ENCODE measurements at places on chromosomes 3 and 15.

- DNase-seq = no peak
These were observed 7.6 kb downstream of the FRMD4B start for GRCh38 chr3:69378112-69378802.

GRCh38 chr3:187987924-187988323 is 166.0 kb upstream of the LPP start:
- DNase-seq = no peak

DNA sequence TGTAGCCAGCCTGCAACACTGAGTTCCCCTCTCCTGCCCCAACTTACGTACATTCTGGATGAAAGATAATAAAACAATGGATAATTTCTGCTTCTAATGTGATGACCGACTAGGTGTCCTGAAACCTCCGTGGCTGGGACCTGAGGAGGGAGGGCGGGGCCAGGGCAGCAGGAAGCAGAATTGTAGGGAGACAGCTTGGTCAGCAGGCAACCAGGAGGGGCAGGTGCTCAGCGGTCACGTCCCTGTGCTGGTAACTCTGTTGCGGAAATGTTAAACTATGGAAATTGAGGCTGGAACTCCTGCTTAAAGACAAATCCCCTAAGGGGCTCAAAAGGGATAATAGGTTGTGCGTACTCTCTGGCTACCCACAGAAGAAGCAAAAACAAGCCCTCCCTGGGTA is 30.4 kb downstream of the SLC6A20 start:
- no peak for DNase-seq

- no peak for DNase-seq
These were observed 11.0 kb downstream of the FYCO1 start for GRCh38 chr3:45984331-45985312.

DNA sequence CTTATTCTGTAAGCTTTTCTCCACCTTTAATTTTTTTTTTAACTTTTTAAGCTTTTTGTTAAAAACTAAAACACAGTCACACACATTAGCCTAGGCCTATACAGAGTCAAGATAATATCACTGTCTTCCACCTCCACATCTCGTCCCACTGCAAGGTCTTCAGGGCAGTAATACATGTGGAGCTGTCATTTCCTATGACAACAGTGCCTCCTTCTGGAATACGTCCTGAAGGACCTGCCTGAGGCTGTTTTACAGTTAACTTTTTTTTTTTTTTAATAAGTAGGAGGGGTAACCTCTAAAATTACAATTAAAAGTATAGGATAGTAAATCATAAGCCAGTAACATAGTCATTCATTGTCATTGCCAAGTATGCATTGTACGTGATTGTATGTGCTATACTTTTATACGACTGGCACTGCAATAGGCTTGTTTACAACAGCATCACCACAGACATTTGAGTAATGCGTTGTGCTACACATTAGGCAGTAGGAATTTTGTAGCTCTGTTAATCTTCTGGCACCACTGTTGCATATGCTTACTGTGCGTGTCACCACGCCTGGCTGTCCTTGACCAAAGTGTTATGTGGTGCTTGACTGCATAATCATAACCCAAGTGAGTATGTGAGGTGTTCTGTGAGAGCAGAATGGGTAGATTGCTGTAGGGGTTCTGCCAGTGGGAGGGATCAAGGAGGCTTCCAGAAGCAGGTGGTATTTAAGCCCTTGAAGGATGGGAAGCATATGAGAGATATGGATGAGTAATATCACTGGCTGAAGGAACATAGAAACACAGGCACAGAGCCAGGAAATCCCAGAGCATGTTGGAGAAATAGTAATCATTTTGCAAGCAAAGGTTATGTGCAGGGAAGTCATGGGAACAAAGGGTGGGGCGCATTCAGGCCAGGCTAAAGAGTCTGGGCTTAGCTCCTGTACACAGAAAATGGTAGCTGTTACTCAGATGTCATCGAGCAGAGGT is 18.3 kb downstream of the FBXO22 start:
- DNase-seq = peak; percentile 33

DNA sequence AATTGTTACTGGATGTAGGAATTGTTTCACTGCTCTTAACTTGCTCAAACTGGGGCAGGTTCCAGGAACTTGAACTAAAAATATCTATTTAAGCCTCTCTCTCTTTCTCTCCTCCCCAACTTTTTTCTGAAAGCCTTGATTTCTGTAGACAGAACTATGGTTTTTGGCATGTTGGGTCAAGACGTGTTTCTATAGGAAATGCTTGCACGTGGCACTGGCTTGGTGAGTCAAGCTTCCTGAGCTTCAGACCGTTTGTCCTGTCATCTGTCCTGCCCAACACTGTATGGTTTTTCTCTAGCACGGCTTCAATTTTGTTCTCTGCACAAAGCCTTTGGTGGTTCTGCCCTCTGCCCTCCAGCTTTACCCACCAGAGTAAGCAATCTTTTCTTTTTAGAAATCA is 13.5 kb downstream of the EAF1 start:
- no peak for DNase-seq

DNA sequence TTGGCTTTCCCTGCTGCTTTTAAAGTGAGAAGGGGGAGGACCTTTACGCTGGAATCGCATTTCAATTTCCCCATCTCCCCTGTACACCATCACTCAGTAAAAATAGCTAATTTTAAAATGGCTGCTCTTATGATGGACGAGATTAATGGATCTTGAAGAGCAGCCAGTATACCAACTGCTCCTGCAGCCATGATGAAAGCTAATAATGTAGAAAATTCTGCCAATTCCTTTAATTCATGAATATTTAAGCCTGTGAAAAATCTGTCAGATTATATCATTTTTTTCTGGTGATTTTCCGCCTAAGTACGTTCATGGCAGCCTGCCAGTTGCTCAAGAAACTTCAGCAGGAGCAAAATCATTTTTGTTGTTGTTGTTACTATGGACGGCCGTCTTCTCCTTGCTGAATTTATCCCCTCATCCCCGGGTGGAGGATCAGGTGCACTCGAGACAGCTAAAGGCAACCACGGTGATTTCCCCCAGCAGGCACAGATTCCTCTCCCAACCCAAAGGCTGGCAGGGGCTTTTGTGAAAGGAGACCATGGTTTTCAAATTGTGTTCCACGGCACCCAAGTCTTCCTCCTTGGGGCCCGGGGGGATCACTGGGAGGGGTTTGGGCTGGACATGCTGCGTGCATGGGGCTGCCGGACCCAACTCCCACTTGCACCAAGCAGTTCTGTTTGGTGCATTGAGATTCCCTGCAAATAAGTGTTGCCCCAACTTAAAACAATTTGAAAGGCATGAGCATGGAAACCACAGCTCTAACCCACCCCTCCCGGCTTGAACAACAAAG is 289.6 kb downstream of the UACA start:
- DNase-seq = no peak

GRCh38 chr3:16455001-16455400 is 58.5 kb downstream of the RFTN1 start:
- no peak for DNase-seq

GRCh38 chr3:24704496-24704895 is 209.8 kb upstream of the THRB start:
- peak; percentile 5 for DNase-seq

DNA sequence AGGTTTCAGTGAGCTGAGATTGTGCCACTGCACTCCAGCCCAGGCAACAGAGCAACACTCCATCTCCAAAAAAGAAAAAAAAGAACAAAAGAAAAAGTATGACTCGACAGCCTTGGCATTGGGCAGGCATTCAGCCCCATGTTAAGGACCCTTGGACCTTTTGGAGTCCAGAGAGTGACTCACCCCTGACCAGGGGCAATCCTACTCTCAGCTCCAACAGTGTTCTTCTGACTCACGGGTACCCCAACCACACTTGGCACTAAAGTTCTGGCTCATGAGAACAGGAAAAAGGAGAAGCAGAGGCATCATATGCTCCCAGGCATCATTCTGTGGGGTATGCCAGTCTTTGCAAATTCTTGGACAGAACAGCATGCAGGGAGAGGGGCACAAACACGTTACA is 252.4 kb upstream of the HES1 start:
- no peak for DNase-seq

Data from GM03348 (cell line).